Activated T-helper 1 cell treated with anti-CD3 and anti-CD28 coated beads, Interleukin-2, amount 50 U/mL, for 16 hours (primary cell): ENCODE measurements at places on chromosomes 3 and 15.
A peak's percentile ranks its signal among the peaks of the same experiment; 100 is the strongest.

- no peak for DNase-seq
Observed at GRCh38 chr3:13054341-13055285, 18.6 kb downstream of the IQSEC1 start.

DNA sequence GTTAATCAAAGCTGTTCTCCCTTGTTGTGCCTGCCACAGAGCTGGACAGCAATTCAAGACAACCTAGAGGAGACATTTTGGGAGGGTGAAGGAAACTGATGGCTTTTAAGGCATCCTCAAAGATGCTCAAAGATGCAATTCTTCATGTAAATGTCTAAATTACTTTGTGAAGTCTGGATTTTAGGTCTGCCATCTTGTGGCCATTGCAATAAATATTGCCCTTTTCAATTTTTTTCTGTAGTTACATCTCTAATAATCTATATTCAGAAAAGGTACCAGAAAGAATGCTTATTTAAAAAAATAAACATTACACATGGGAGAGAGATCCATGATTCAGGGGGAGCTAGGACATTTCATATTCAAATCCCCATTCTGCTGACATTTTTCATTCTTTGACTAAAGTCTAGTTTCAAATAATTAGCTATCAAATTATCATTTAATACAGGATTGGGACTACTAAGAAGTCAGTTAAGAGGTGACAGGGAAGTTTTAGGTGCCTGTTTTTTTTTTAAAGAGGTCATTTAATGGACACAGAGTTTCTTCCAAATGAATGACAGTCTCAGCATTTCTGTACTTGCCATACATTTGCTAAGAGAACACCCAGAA, 259.8 kb upstream of the WNT5A start:
- no peak for DNase-seq

GRCh38 chr3:175248832-175249231, 389.7 kb downstream of the NAALADL2 start:
- DNase-seq: no peak

- DNase-seq: no peak
Observed at GRCh38 chr3:192354687-192355086, 372.7 kb downstream of the FGF12 start.

DNA sequence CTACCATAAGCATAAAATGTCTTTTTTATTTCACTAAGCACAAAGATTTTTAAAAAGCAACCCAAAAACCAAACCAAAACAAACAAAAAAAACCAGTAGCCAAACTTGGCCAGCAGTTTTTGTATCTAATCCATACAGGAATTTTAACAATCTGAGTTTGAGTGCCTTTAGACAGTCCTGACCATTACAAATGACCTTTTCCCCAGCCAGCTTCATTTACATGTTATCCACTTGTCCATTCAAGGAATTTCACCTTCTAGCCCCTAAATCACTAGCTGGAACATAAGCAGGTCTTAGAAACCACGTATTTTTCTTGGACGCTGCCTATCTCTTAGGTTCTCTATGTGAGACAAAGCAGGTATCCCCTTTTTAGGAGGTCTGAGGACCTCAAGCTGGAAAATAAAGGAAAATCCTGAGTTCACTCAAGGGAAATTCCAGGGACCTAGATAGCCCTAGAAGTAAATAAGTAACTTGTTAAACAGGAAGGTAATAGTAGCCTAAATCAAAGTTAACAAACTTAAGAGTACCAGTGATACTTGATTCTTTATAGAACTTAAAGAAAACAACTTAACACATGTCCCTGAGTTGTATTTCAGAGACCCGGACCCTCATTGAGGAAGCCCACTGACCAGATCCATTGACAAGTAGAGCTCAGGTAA, 34.2 kb downstream of the CIP2A start:
- DNase-seq: no peak

- no peak for DNase-seq
Observed at GRCh38 chr15:40354408-40355171, 3.4 kb upstream of the DISP2 start.

GRCh38 chr3:129028866-129029265, 27.8 kb downstream of the EFCC1 start:
- DNase-seq: no peak

DNA sequence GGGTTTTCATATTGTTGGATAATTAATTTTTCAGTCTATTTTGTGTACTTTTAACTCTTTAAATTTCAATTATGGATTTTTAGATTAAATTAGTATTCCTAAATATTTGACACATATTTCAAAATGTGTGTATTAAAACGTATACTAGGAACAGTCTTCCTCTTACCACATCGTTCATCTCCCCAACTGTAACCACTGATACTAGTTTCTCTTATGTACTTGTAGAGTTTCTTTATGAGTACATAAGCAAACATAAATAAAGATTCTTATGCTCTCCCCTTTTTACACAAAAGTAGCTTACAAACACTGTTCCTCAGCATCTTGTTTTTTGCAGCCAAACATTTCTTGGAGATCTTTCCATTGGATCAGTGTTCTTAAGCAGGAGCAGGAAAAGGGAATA, 45.9 kb downstream of the CMSS1 start:
- DNase-seq: no peak

- DNase-seq: no peak
Observed at GRCh38 chr3:177104299-177104992, 92.8 kb downstream of the TBL1XR1 start.

DNA sequence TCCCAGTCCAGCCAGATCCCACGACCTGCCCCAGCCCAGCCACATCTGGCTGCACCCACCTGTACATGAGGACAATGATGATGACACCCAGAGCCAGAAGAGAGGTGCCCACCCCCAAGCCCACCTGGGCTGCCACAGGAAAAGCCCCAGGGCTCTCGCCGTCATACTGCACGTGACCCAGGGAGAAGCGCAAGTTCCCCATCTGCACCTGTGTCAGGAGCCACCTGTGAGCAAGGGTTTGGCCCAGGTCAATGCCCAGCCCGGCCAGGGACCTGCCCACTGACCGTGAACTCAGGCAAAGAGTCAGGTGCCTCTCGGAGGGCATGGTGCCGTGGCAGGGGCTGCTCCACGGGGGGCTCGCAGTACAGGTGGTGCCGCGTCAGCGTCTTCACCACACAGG, 16.3 kb downstream of the PLXNB1 start:
- no peak for DNase-seq

DNA sequence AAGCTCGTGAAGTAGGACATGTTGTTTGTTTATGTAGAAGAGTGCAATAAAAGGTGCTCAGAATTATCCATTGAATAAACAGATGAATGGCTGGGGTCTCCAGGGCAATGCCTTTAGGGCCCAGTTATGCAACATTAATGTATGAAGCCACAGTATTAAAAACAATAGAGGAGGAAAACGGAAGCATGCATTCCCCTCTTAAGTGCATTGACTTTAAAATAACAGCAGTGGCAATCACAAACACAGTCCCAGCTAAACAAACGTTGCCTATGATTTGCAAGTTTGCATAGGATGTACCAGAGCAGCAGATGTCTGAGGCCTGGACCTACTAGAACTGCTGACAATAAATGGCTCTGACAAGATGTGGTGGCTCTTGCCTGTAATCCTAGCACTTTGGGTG, 60.6 kb upstream of the GCNT3 start:
- DNase-seq: no peak

DNA sequence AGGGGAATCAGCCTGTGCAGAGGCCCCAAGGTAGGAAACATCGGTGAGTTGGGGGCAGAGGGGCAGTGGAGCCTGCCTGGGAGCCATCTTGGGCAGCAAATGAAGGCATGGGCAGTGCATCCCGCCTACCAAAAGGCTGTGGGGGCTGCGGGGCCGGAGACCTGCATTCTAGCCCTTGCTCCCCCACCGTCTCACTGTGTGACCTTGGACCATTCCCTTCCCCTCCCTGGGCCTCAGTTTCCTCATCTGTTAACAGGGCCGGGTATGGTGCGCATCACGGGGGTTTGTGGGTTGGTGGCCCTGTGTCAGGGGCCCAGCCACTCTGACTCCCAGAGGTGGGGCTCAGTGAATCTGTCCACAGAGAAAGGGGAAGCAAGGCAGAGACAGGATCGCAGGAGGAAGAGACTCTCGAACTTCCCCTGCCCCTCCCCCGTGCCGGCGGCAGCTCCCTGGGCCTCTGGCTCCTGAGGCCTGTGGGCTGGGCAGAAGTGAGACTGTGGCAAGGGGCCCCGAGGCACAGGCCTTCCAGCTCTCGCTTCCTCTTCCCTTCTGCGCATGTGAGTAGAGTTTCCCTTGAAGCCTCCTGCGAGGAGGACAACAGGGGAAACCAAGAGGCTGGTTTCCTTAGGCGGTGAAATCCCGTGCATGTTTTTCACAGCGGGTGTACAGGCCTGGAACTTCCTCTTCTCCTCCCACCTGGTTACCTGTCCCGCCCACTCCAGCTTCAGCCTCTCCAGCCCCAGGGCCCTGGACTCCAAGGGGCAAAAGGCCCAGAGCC, 42.9 kb downstream of the IDH2 start:
- DNase-seq: peak; percentile 51

- DNase-seq: no peak
Observed at GRCh38 chr3:66242788-66243464, 22.1 kb downstream of the SLC25A26 start.

GRCh38 chr3:104873331-104873730, 493.4 kb upstream of the ALCAM start:
- DNase-seq: no peak

DNA sequence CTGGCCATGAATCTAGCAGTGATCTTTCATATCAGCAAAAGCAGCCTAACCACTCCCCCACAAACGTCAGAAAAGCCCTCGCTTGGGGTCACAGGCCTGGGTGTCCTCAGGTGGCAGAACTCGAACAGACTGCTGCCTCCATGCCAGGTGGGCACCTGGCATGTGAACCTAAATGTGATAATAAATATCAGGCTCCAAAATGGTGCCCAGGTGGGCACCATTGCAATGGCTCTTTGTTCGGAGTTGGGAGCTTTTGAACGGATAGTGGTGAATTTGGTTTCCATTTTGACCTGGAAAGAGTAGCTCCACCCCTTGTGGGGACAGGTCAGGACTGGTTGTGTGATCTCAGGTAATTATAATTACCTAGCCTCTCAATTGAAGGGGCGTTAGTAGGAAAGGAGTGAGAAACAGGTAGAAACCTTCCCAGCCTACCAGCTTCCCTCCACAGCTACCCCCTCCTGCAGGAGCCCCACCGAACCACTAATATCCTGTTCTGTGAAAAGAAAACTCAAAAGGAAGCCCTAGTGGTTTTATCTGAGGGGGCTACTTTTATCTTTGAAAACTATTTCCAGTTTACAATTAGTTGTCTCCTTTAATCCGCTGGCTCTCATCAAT, 18.1 kb downstream of the MYO1E start:
- DNase-seq: no peak

- no peak for DNase-seq
Observed at GRCh38 chr15:63238796-63239195, 38.6 kb upstream of the APH1B start.

- no peak for DNase-seq
Observed at GRCh38 chr3:178491751-178492150, 44.5 kb upstream of the KCNMB2 start.

GRCh38 chr15:57165992-57166391, 210.3 kb upstream of the CGNL1 start:
- no peak for DNase-seq

GRCh38 chr15:90762109-90762508, 45.0 kb downstream of the BLM start:
- no peak for DNase-seq

DNA sequence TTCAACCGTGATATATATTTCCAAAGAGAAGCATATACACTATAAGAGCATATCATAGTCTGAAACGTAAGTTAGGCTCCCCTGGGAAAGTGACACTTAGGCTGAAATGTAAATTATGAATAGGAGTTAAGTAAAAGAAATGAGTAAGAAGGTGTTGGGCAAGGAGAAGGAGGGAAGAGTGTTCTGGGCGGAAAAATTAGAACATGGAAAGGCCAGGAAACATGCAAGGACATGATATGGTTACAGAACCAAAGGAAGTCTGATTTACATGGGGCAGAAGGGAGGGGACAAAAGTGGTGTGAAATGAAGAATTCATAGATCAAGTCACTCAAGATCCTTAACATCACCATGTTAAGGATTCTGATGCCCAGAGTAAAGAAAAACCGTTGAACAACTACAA, 75.2 kb downstream of the SCAPER start:
- no peak for DNase-seq

DNA sequence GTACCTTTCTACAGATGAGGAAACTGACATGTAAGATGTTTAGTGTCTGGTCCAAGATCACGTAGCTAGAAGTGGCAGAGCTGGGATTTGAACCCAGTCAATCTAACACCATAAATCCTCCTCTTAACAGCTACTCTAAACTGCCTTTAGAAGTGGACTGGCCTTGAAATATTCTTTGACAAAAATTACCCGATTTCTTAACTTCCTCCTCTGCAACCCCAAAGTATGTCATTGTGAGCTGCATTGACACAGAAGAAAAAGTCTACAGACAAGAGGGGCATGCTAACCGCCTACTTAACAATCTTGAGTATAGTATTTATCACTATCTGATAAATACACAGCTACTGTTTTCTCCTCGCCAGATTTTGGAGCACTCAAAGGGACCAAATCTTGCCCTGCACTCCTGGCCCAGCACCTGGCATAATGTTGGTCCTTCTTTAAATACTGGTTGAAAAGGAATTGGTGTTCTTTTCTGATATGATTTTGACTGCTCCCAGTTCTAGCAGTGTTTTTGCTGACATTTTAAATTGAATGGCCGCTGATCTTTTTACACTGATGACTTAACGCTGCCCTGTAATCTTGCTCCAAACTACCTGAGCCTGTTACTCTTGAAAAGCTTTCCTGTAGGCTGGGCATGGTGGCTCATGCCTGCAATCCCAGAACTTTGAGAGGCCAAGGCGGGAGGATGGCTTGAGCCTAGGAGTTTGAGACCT, 36.9 kb downstream of the ITPR1 start:
- DNase-seq: no peak

DNA sequence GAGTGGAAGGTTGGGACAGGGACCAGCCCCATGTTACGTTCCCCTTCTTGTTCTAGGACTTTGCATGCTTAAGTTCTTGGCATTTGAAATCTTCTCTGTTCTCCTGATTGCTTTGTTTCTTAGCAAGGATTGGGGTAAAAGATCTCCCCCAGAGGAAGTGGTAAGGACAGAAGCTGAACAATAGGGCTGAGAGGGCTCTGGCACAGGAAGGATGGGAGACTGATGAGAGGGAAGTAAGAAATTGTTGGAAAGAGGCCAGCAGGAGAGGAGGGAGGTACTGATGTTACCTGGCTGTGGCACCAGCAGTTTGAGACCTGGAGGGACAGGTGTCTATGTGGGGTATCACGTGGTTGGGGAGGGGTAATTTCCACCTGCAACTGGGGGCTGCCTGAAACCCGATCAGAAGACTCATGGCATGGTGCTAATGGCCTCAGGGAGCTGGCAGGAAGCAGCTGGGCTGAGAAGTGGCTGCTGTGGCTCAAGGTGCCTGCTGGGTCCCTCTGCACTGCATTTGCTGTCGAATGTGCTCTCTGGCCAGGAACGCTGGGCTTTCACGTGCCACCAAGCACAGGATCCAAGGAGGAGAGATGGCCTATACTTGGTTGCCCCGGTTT, 108.4 kb downstream of the LSM3 start:
- no peak for DNase-seq

- DNase-seq: no peak
Observed at GRCh38 chr15:37771465-37771864, 163.0 kb upstream of the TMCO5A start.

DNA sequence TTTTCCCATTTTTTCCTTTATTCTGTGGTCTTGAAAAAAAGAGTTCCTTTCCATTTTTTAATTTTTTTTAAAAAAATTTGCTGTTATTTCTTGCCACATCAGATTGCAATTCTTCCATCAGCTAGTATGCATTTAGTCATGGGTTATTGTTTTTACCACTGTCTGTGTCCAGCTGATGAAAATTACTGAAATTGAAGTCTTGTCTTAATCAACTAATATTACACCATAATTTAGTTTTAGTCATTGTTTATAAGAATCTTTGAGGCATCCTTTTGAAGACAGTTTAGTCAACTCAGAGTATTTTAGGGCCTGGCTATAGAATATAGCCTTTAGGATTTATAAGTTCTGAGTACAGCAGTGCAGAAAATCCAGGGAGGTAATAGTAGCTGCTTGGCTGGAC, 172.1 kb downstream of the LRTM1 start:
- DNase-seq: no peak
